Brain microvascular endothelial cell (primary cell): ENCODE measurements at places on chromosomes 2 and 18.

GRCh38 chr18:44732599-44732998 lies 51.9 kb downstream of the SETBP1 start:
- DNase-seq, result no peak

DNA sequence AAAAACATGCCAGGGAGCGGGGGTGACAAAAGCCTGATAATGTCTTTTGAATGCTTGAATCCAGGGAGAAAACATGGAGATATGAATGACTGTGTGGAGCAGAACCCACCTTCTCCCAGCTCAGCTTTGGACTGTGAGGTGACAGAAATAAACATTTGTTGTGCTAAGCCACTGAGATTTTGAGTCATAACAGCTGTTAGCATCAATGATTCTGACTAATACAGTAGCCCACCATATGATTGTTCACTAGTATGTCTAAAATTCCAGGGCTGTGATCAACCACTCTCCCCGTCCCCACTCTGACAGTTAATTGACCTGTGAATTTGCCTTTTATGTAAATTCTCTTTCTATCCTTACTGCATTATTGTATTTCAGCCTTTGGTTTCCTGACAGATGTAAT lies 69.1 kb downstream of the PDK1 start:
- DNase-seq, result no peak

DNA sequence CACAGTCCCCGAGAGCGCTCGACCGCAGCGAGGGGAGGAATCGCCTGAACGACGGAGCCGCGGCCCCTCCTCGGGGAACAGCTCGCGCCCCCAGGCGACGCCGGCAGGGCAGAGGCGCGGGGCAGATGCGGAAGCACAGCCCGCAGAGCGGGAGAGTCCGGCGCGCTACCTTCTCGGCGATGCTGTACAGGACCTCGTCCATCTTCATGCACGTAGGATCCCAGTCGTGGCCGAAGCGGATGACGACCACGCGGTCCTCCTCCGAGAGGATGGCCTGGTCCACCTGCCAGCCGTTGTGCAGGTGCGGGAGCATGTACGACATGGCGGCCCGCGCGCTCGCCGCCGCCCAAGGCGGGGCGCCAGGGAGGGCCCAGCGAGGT lies 302 bp downstream of the TXNL4A start:
- peak; percentile 18 for DNase-seq

- no peak for DNase-seq
These were observed 177.8 kb downstream of the BCL2 start for GRCh38 chr18:63141778-63142176.

DNA sequence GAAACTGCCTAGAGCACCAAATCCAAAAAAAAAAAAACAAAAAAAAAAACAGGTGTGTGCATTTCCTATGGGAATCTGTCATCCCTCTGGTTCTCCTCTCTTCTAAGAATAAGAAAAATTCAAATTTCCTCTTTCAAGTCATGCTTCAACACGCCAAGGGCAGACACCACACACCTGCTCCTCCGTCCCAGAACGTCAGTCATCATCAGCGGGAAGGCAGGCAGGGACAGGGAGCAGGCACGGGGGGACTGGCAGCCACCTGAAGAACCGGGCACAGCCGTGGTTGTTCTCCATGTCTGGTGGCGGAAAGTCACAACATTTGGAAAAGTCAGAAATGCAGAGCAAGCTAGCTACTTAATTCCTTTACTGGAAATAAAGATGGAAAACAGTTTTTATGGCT lies 214.8 kb downstream of the IKZF2 start:
- DNase-seq, result no peak

DNA sequence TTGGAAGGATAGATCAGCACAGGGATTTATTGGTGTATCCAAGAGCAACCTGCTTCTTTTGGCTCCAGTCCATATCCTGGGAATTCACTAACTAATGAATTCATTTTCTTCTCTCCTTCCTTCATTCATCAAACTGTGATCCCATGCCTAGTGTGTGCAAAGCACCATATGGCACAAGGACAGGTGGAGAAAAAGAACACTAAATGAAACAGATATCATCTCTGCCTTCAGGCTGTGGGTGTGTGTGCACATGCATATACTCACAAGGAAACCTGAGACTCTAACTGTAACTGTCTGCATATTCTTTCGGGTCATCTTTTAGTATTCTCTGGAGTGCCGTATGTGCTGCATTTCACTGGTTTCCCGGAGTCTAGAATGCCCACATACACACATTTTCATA lies 20.2 kb downstream of the TNP1 start:
- DNase-seq, result no peak

GRCh38 chr2:106108351-106108750 lies 85.8 kb downstream of the UXS1 start:
- peak; percentile 28 for DNase-seq

GRCh38 chr2:130871843-130872740 lies 35.4 kb downstream of the ARHGEF4 start:
- no peak for DNase-seq

- DNase-seq, result no peak
These were observed 411.7 kb upstream of the MYT1L start for GRCh38 chr2:2742726-2743125.

DNA sequence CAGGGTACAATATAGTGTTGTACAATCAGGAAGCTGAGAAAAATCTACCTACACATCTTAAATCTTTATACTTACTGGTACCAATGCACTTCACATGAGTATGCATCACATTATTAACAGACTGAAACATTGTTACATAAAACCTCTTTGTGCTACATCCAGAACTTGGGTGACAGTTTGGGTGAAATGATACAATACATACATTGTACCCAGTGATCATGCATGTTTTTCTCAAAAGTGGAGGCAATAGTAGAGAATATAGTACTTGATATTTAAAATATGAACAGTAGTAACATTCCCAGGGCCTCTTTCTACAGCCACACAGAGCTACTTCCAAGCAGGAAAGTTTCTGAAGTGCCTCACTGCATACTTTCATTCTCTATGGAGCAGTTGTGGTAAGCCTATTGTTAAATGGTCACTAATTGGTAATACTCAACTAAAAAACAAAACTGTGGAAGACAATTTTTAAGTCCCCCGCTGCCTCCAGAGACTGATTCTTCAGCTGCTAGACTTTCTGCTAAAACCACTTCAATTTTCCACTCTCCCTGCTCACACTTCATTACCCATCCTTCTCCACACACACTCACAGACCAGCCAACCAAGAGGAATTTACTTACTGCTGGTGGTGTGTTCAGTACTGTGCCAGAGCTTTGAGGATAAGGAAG lies 22.9 kb upstream of the GRB14 start:
- no peak for DNase-seq

DNA sequence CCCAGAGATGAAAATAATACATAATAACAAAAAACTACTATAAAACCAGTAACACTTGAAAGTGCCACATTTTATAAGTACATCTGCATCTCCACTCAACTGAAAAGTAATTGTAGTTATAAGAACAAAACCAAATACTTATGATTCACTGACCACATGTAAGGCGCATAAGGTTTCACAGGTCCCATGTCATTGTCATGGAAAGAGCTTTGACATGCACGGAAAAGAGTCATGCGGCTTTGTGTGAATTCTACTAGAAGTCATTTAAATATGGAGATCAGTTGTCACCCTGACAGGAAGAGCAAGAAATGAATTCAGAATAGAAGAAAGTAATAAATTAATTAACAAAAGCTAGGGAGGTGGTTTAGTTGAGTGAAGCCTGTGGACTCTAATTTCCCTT lies 459.1 kb downstream of the CDH2 start:
- DNase-seq, result no peak

- DNase-seq, result no peak
These were observed 72.3 kb upstream of the NFATC1 start for GRCh38 chr18:79323471-79323870.

DNA sequence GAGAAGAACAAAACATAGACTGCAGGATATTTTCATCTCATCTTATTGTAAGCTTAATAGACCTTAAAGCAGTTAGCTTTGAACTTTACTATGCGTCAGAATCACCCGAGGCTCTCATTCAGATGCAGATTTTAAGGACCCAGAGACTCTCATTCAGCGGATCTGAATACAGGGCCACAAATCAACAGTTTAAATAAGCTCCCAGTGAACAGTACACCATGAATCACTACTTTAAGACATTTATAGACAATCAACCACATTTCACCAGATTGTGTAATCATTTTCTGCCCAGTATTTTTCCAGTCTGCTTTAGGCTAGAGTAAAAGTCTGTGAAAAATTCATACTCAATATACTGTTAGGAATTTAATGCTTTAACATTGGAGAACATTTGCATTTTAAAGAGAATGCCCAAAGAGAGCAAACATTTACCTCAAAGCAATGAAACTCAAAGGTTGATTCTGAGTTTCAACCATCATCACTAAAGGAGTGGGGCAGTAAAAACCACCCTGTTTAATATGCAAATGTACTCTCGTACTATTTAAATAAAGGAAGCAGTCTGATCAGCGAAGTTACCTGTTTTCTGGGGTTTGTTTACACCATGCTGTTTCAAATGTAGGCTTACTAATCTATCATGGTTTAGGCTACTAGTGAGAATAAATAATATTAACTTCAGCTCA lies 11.0 kb upstream of the ALPK2 start:
- DNase-seq, result peak; percentile 11

DNA sequence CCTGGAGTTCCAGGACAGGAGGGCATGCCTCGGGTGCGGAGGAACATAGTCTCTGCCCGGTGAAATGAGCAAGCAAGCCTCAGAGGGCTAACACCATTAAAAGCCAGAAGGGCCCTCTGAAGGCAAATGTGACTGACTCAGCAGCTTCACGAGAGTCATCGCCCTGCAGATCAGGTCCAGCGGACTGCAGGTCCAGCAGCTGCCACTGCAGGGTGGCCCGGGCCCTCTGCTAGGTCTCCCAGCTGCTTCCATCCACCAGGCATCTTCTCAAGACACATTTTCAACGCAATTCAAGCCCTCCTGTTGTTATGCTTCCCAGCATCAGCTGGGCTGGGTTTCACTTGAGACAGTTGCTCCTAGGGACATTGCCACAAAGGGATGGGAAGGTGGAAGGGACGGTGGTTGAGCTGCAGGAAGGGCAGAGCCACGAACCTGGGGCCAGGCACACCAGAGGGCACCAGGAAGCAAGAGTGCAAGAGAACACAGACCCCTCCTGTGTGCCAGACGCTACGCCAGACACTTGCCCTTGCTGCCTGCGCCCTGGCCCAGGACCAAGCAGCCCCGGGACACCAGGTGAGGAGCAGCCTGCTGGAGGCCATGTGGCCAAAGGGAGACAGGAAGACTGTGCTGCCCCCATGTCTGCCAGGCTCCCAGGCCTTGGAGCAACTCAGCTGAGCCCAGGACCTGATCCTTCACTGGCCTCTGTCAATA lies 173.0 kb downstream of the HDAC4 start:
- no peak for DNase-seq

- no peak for DNase-seq
These were observed 20.4 kb downstream of the KDSR start for GRCh38 chr18:63346480-63347183.

GRCh38 chr18:48486754-48487153 lies 52.1 kb upstream of the CTIF start:
- DNase-seq, result peak; percentile 31

GRCh38 chr18:3689091-3689490 lies 239.1 kb downstream of the TGIF1 start:
- no peak for DNase-seq

DNA sequence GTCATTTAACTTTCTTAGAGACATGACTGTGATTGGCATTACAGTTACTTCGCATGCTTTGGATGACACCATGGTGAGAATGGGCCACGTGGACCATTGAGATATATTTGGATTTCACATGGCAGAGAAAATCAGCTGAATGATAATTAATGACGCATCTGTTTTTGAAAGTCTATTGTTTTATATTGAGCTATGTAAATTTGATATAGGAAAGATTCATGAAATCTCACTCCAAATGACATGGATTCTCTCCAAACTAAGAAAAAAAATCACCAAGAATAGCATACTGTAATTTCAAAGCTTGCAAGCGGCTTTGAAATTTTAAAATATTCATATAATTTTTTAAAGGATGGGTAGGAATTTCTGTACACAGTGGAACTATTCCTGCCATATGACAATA lies 163.7 kb downstream of the SH3BP4 start:
- no peak for DNase-seq

DNA sequence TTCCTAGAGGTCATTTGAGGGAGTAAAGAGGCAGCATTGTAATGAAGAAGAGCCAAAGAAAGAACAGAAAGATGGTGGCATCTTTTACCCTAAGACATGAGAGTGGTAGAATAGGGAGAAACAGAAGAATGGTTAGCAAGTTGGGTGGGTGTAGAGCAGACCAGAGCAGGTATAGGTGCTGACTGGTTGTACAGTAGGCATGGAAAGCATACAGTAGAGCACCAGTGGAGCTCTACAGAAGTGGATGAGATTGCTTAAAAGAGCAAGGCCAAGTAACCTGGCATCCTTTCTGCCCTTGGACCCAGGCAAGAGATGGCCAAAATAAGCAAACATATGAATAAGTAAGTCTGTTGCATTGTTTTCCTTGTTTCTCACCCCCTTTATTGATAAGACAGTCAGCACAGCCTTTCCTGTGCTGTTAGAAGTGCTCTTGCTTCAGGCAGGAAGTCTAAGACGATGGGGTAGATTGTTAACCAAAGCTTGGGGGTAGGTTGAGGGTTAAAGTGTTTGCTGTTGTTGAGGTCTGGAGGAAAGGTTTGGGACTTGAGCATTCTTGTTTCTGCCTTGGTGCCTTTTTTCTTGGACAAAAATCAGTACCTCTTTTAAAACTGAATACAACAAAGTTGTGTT lies 76.9 kb downstream of the DIS3L2 start:
- no peak for DNase-seq

- DNase-seq, result no peak
These were observed 171.3 kb downstream of the LOXHD1 start for GRCh38 chr18:46485675-46486194.

GRCh38 chr2:191571163-191571769 lies 106.7 kb upstream of the NABP1 start:
- DNase-seq, result peak; percentile 65

DNA sequence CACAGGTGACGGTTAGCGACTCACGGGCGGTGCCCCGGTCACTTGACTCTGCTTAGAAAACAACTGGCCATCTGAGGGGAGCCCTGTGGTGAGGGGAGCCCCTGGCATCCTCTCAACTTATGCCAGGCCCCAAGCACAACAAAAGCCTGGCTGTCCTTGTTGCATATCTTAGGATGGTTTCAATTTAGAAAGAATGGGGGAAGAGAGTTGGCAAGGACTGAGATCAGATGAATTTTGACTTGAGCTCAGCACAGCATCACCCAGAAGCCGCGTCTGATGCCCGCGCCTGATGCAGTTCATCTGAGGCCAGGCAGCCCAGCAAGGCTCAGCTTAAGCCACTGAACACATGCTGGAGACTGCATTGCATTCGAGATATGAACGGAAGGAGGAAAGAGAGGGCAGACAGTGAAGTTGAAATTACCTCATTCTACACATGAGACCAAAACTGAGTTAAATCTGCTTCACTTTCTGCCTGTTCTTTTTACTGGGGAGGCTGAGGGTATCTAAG lies 36.8 kb downstream of the MYT1L start:
- no peak for DNase-seq

DNA sequence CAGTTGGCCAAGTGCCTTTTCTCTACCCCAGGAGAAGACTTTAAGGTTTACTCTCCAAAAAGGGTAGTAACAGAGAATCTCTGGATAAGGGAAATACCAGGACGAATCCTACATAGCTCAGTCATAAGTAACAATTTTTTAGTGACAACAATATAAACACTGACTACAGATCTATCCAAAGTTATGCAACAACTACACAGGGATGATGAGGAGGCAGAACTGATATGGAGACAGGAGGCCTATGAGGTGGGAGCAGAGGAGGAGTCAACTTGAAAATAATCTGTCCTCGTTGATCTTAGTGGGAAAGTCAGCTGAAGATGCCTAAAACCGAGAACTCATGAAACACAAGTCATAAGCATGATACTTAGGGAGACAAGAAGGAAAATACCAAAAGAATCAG lies 40.2 kb downstream of the SLC35F5 start:
- DNase-seq, result no peak

- DNase-seq, result peak; percentile 72
These were observed 268.2 kb upstream of the TCF4 start for GRCh38 chr18:55856229-55856628.
